Activated naive CD4-positive, alpha-beta T cell (primary cell): ENCODE measurements at places on chromosomes 2 and 18.

DNA sequence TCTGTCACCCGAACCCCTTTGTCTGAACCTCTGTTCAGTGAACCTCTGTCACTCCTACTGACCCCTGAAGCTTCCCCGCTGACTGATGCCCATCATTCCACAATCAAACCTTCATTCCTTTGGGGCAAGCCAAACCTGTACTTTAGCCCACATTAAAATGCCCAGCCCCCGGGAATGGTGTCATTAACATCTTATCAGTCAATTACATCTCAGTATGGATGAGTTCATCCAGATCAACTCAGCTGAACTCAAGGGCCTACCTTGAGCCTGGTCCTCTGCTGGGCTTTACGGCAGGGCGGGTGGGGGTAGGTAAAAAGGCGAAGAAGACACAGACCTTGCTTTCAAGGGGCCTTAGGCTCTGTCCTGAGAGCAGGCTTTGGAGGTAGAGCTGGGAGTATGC is 154.4 kb upstream of the SMAD2 start:
- no peak for DNase-seq

GRCh38 chr2:196149948-196150347 is 21.4 kb downstream of the STK17B start:
- no peak for DNase-seq

GRCh38 chr2:198788676-198789075 is 669.1 kb downstream of the SATB2 start:
- no peak for DNase-seq

GRCh38 chr18:23882616-23883276 is 131.8 kb upstream of the TTC39C start:
- DNase-seq = no peak

GRCh38 chr2:119888680-119889079 is 124.2 kb upstream of the EPB41L5 start:
- DNase-seq = no peak
